Activated effector memory CD4-positive, alpha-beta T cell treated with anti-CD3 and anti-CD28 coated beads, Interleukin-2, amount 50 U/mL, for 16 hours (primary cell): ENCODE measurements at places on chromosomes 4 and X.

- no peak for DNase-seq
Observed at GRCh38 chrX:14864631-14865030, 8.2 kb downstream of the FANCB start.

DNA sequence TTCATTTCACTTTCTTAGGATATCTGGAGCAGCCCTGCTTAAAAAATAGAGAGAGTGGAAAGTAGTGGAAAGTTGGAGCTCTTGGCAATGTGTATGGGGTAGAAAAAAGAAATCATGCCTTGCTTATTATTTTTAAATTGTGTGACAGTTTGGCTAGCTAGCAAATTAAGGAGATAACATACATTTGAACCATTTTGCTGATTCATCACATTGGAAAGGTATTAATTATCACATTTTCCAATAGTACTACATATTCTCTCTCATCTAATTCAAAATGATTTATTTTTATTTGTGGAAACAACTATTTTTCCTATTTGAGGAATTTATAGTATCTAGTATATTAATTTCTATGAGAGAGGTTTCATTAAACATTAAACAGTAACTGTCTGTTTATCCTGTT is 280.4 kb downstream of the KLHL4 start:
- no peak for DNase-seq

DNA sequence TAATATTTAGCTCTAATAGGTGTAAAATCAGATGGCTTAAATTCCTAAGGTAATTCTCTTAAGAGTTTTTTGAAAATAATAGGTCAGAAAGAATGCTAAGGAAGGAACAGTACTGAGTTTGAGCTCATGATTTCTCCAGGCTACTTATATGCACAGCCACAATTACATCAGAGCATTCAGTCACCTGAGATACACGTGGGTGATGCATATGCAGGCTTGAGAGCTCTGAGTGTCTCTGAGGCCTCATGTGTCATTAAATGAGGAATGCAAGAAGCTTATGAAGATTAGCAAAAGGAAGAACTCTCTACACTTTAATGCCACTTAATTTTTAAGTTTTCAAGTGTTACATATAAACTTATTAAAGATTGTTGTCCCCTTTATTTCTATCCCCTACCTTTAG is 124.0 kb upstream of the STIM2 start:
- no peak for DNase-seq

- no peak for DNase-seq
Observed at GRCh38 chr4:151098979-151099228, 524 bp upstream of the RPS3A start.

DNA sequence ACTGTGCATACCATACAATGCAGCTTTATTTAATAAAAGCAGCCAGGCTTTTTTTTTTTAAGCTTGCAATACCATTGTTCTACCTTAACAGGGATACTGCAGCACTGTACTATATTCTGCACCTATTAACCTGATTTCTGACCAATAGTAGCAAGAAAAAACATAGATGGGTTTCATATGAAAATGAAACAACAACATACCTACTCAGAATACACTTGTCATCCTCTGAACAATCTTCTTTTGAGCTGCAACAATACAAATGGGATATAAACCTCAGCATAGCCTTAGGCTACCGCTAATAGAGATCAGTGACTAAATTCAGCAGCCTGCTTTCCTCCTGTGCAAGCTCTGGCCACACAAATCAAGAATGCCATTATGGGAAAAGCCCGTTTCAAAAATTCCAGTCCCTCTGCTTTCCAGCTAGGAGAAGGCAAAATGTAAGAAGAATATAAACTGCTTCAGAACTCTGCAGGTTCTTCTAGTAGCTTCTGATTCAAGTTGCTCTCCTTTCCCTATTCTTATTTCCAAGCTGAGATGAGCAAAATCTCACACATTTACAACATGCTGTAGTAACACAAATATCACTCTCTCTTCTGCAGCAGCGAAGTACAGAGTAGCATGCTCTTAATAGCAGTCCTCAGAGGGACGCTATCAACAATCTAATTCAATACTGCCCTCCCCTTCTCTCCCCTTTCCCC is 143.4 kb downstream of the KLHL13 start:
- no peak for DNase-seq

DNA sequence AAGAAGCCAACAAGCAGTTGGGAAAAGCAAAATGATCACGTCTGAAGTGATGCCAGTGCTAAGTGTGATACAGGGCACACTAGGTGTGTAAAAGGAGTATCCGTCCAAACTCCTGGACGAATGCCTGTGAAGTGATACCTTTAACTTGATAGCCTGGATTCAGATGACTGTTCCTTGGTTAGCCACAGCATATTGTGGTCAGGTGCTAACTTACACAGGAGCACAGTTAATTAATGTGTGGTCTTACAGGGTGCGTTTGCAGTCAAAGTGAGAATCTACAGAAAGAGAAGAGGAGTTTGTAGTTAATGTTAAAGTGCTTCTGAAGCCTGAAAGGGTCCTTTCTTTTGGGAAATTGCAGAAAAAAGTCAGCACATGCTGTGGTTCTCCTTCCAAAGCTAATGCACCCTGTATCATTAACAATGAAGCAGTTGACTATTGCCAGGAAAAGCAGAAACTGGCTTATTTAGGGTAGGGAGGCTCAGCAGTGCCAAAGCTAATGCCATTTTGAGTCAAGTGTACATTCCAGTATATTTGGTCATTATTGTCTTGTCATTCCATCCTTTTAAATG is 61.1 kb downstream of the DCLK2 start:
- no peak for DNase-seq

DNA sequence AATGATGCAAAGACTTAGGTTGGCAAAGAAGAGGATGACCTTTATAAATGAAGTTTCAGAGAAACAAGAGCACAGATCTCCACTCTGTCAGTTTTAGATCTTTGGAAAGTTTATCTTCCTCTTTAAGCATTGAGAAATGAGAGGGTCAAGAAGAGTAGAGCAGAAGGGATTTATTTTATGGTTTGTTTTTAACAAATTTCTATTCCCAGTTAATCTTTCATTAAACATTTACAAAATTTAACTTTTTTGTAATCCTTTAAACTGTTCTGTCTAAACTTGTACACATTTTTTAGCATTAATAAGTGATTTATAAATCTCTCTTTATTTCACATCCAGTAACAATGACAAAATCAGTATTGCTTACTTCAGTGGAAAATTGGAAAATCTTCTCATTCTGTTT is 875.0 kb upstream of the IGFBP7 start:
- no peak for DNase-seq

DNA sequence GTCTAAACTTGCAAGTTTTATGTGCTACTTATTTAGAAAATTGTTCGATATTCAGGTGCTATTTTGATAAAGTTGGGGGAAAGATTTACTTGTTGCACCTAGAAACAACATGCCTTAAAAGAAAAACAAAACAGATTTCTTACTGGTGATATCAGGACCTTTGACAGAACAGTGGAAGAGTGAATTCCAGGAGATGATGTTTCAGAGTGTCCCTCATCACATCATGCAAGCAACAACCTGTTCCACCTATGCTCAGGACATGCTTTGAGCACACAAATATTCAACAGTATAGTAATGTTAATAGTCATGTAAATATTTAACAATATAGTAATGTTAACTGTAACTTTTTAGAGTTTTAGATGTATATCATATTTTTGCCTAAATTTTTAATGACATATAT is 23.9 kb upstream of the RNF128 start:
- DNase-seq, result no peak

- DNase-seq, result no peak
Observed at GRCh38 chrX:103398421-103398864, 22.1 kb downstream of the BEX3 start.
